ENCODE measurements at places on chromosomes 16 and 17. TPM values are rescaled to one million over a fixed set of nuclear protein-coding genes. Genes with fewer than 3 reads are reported as not detected.
A peak's percentile ranks its signal among the peaks of the same experiment; 100 is the strongest.

DNA sequence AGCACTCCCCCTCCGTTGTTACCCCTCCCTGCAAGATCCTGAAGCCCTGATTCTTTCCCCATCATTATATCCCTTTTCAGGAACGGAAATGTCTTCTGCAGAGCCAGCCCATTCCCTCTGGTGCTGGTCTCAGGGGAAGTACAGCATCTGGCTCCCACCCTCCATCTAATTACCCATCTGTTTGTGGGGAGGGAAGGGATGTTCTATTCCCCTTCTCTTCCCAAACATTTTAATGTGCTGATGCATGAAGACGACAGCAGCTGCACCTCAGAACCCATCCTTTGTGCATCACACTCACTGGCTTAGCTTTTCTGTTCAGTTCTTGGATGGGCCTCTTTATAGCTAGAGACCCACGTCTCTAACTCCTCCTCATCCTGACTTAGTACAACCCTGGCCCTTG is 367.2 kb downstream of the CDH13 start:
- no peaks in the 10 kb centered on the region for H3K36me3 ChIP-seq
- no peak overlapping the region for H3K4me3 ChIP-seq
- H3K27me3 ChIP-seq, result no peaks in the 10 kb centered on the region
- H3K27ac ChIP-seq, result no peak overlapping the region

- H3K4me1 ChIP-seq, result no peaks in the 10 kb centered on the region
- no peak for DNase-seq
- H3K4me3 ChIP-seq, result no peak overlapping the region
- no peaks in the 10 kb centered on the region for H3K36me3 ChIP-seq
- no peak overlapping the region for H3K27ac ChIP-seq
- peaks cover 8% of the 10 kb centered on the region for H3K27me3 ChIP-seq
Measured at GRCh38 chr16:50925758-50926357, 184.0 kb downstream of the CYLD start.

Gene RAB26
- total RNA-seq, result not detected

GRCh38 chr16:5581908-5582307 is 484.3 kb upstream of the EEF2KMT start:
- H3K4me1 ChIP-seq, result no peaks in the 10 kb centered on the region
- no peak overlapping the region for H3K4me3 ChIP-seq
- peaks cover 11% of the 10 kb centered on the region for H3K27me3 ChIP-seq
- H3K27ac ChIP-seq, result no peak overlapping the region
- no peak for DNase-seq

Gene LPO
- total RNA-seq, result not detected

GRCh38 chr16:83137894-83138293 is 511.1 kb downstream of the CDH13 start:
- H3K27ac ChIP-seq, result peak overlapping the region; percentile 21
- H3K36me3 ChIP-seq, result no peaks in the 10 kb centered on the region
- peaks cover 24% of the 10 kb centered on the region for H3K4me1 ChIP-seq
- DNase-seq, result no peak

Gene GALK1
- total RNA-seq, result 31.1 TPM

DNA sequence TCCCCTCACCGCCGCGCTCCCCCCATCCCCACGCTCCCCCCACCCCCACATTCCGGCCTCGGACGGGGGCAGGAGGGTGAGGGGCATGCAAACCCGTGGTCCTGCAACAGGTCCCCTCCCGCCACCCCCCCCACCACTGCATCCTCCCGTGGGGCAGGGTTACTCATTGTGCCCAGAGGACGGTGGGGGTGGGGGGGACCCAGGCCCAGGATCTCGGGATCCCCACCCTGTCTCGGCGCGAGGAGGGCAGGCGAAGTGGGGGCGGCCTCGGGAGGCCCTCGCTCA is 8.5 kb downstream of the SLC22A31 start:
- H3K4me1 ChIP-seq, result no peaks in the 10 kb centered on the region
- no peak overlapping the region for H3K27ac ChIP-seq
- no peak overlapping the region for H3K4me3 ChIP-seq
- no peaks in the 10 kb centered on the region for H3K27me3 ChIP-seq
- DNase-seq, result no peak
- H3K36me3 ChIP-seq, result no peaks in the 10 kb centered on the region

DNA sequence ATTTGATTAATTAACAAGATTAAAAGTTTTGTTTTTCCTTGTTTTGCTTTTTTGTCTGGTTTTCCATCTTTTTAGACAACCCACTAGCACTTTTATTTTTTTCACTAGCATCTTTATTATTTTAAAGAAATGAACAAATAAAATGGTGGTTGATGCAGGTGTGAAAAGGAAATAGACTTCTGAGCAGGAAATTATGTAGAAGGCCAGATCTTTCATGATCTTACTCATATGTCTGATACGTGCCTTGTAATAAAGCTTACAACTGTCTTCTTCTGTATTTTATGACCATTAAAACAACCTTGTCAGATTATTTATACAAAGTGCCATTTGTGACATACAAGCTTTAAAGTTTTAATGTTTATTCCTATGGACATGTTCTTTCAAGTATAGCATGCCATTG is 6.3 kb downstream of the SLFN12L start:
- no peak for DNase-seq
- H3K4me3 ChIP-seq, result peak overlapping the region; percentile 81
- H3K27ac ChIP-seq, result peak overlapping the region; percentile 94
- no peaks in the 10 kb centered on the region for H3K27me3 ChIP-seq
- peaks cover 60% of the 10 kb centered on the region for H3K4me1 ChIP-seq

GRCh38 chr17:80981062-80981902 is 10.4 kb upstream of the CHMP6 start:
- peaks cover 8% of the 10 kb centered on the region for H3K27me3 ChIP-seq
- DNase-seq, result no peak
- H3K36me3 ChIP-seq, result no peaks in the 10 kb centered on the region
- H3K4me1 ChIP-seq, result peaks cover 8% of the 10 kb centered on the region
- peak overlapping the region; percentile 7 for H3K27ac ChIP-seq

Measured in natural killer cell treated with Interleukin-12 subunit alpha and Interleukin-12 subunit beta and Interleukin-15 and Interleukin-18, amount 100 ng/mL, for 72 hours (primary cell).